ENCODE measurements at places on chromosomes 5 and 9.

DNA sequence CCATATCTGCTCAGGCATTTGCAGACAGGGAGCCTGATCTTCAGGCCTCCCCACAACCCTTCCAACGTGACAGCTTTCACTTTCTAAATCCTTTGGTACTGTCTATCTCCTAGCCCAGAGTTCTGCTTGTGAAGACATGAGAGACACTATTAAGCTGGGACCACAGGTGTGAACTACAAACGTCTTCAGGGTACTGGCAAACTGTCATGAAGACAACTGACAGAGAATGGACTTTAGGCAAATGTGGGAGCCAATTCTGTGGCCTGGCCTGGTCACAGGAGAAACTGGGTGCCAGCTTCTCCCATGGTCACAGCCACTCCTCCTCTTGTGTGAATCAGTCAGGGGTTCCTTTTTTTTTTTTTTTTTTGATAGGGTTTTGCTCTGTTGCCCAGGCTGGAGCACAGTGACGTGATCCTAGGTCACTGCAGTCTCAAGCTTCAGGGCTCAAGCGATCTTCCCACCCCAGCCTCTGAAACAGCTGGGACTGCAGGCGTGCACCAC, 10.4 kb downstream of the TRIM14 start:
- DNase-seq = no peak

GRCh38 chr5:52665559-52665958, 122.2 kb upstream of the ITGA1 start:
- DNase-seq = no peak

- no peak for DNase-seq
These were observed 19.5 kb downstream of the TLE1 start for GRCh38 chr9:81669866-81670265.

DNA sequence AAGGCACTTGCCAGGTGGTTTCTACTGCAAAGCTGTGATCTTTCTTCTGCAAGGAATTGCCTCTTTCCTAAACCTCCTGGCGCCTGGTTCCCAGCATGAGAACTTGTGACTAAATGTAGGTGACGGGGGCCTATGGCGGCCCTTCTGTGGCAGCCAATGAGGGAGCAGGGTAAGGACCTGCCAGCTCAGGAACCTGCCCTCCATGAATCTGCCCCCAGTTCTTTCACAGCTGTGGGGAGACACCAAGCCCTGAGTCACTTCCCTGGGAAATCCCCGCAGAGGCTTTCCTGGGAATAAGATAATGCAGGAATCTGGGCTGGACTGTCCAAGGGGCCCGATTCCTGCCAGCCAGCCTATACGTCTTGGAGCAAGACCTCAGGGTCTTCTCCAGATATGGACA, 56.7 kb upstream of the CTNNA1 start:
- DNase-seq = no peak

GRCh38 chr9:131585375-131585774, 40.1 kb downstream of the PRRT1B start:
- DNase-seq = no peak

GRCh38 chr9:113628621-113629020, 165.1 kb downstream of the RGS3 start:
- DNase-seq = no peak

GRCh38 chr5:143888912-143889311, 77.0 kb downstream of the HMHB1 start:
- DNase-seq = no peak

GRCh38 chr9:106889061-106889590, 26.2 kb downstream of the ZNF462 start:
- DNase-seq = no peak

DNA sequence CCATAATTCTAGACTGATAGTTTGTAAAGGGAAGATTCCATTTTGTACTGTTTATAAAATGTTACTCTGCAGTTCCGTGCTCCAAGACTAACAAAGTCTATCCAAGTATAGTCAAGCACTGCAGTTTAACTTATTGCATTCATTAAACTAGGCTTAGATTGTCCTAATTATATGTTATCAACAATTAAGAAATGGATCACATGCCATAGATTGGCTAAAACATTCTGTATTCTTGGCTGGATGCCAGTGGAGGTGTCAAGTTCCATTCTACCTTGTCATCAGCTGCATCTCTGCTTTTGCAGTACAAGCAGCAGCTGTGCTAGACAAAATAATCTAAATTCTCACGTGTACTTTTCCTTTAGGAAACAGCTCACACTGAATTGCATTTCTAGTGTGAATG, 69.4 kb upstream of the MEF2C start:
- no peak for DNase-seq

GRCh38 chr5:89024045-89024444, 141.1 kb upstream of the MEF2C start:
- DNase-seq = no peak

GRCh38 chr9:70412832-70413463, 1.5 kb downstream of the KLF9 start:
- no peak for DNase-seq

DNA sequence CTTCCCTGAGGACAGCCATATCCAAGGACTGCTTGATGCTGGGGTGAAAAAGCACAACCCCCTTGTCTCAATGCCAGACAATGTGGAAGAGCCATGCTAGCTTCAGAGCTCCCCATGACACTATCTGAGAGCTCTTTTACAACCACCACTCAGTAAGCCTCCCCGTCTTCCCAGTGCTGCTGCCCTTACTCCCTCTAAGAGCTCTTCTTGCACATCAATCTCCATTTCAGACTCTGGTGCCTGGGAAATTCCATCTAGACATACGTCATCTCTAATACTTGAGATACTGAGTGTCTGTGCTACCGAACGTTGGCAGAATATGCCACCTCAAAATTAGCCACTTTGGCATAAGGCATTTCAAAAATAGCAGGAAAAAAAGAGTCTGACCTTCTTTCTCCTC, 94.5 kb downstream of the EDIL3 start:
- no peak for DNase-seq

DNA sequence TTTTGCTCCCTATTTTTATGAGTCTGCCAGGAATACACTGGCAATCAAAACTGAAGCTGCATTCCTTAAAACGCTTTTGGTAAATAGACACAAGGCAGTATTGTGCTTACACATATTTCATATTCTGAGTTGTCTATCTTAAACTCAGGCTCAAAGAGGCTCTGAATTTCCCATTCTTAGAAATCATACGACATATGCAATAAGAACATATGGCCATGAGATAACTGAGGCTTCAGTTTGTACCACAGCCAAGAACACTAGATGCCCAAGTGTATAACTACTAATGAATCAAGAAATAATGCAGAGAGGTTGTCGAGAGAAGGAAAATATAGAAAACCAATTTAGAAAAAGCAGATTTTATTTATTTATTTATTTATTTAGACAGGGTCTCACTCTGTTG, 357.4 kb downstream of the NDUFS4 start:
- DNase-seq = no peak

DNA sequence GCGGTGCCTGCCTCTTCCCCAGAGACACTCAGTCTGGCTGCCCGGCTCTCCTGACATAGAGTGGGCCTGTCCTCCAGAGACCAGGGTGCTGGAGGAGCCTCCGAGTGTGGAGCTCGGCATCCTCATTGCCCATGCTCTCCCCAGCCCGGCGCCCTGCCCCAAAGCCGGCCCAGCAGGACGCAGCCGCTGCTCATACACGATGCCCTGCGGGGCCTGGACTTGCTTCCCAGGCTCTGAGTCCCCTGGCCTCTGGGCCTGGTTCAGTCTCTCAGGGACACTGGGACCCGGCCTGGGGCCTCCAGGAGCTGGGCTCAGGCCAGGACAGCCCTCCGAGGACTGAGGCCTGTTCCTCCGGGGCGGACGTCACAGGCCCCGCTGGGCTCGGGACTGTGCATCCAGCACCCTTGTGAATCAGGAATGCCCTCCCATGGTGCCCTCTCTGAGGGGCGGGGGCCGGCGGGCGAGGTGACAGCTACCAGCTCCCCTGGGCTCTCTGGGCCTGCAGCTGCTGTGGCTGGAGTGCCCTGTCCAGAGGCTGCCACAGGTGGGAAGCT, 23.2 kb downstream of the TPPP start:
- DNase-seq = no peak

DNA sequence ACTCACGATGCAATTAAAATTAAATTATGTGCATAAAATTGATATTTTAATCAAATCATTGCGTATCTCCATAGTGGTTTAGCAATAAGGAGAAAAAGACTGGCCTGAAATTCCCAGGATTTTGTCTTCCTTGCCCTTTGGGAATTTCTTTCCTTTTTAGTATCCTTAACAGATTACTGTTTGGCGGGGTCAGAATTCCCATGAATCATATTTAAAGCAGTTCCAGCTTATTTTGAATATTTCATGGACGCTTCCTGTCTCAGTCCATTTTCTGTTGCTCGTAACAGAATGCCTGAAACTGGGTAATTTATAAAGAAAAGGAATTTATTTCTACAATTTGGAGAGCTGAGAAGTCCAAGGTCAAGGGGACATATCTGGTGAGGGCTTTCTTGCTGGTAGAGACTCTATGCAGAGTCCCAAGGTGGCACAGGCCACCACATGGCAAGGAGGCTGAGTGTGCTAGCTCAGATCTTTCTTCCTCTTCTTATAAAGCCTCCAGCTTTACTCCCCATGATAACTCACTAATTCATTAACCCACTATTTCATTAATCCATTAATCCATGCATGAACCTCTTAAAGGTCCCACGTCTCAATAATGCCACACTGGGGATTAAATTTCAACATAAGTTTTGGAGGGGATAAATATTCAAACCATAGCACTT, 37.8 kb downstream of the CDH6 start:
- DNase-seq = no peak

DNA sequence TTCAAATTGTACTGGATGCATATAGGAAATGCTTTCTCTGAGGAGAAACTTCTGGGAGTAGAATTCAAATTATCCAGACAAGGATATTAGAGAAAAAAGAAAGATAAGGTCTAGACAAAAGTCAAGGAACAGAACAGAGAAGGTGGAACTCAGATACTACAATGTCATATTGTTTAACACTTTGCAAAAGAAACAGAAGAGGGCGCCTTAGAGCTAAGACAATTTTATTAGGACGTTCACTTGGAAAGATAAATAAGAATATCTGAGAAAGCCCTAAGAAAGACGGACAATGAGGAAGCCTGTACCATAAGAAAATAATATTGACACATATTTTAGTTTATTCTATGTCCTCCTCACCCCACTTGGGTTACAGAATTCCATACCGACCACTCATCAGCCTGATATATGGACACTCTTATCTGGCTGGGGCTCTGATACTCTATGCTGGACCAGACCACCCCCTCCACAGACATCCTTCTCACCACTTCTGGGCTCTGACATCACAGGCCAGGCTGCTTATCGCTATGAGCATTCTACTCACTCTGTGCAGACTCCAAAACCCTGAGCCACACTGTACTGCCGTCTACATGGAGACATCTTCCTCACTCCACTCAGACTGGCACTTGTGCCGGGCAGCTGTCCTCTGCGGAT, 9.1 kb upstream of the AK3 start:
- DNase-seq = peak; percentile 37

DNA sequence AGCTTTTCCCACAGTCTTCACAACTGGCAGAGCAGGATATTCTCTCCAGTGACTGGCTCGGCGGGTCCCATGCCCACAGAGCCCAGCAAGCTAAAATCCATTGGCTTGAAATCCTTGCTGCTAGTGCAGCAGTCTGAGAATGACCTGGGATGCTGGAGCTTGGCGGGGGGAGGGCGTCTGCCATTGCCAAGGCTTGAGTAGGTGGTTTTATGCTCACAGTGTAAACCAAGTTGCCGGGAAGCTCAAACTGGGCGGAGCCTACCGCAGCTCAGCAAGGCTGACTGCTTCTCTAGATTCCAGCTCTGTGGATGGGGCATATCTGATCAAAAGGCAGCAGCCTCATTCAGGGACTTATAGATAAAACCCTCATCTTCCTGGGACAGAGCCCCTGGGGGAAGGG, 194.1 kb downstream of the CCDC171 start:
- no peak for DNase-seq

- no peak for DNase-seq
These were observed 47.0 kb upstream of the RETREG1 start for GRCh38 chr5:16663840-16664239.

GRCh38 chr9:127149463-127150390, 27.3 kb upstream of the ANGPTL2 start:
- DNase-seq = no peak

DNA sequence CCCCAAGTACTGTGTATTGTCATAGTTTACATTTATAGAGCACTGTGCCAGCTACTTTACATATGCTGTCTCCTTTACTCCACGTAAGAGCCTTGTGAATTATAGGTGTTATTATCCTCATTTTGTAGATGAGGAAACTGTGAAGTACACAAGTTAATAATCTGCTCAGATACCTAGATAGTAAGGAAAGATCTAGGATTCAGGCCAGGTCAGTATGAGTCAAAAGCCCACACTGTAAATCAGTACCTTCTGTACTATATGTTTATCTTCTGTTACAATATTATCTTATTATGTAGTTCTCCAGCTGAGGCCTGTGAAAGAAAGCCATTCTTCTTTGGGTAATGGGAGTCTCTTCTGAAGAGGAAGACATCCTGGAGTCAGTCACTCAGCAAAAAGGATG, 72.4 kb upstream of the TLX3 start:
- DNase-seq = no peak

GRCh38 chr9:110058304-110058953, 149.5 kb downstream of the C9orf152 start:
- peak; percentile 36 for DNase-seq

GRCh38 chr5:1002836-1003235, 5.8 kb upstream of the NKD2 start:
- DNase-seq = no peak

- peak; percentile 6 for DNase-seq
These were observed 75.1 kb downstream of the HSD17B4 start for GRCh38 chr5:119527351-119527750.

DNA sequence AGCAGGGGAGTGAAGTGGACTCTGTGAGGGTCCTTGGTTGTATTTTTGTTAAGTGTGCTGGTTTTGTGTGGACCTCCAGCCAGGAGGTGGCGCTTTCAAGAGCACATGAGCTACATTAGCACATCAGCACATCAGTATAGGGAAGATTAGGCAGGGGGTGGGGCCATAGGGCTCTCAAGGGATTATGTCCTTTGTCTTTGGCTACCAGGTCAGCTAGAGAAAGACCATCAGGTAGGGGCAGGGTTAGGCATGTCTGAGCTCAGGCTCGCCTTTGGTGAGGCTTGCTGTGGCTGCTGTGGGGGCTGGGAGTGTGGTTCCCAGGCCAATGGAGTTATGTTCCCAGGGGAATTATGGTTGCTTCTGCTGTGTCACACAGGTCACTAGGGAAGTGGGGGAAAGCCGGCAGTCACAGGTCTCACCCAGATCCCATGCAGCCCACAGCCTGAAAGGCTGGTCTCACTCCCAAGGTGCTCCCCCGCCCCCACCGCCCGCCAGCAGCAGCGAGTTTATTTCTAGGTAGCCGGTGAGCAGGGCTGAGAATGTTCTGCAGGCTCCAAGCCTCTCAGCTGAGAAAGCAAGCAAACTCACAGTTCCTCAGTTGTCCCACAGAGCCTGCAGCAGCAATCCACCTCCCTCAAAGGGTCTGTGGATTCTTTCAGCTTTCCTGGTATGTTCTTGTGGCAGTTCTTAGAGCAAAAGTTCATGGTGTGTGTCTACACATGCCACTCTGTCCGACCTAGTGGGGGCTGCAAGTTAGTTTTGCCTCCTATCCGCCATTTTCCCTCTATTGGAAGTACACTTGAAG, 13.7 kb downstream of the OR1J1 start:
- DNase-seq = peak; percentile 79
